ENCODE measurements at places on chromosomes 16 and 17. TPM values are rescaled to one million over a fixed set of nuclear protein-coding genes. Genes with fewer than 3 reads are reported as not detected.

Gene LRRC75A
- not detected for total RNA-seq

Gene CEP95
- total RNA-seq: 101 TPM

Gene CCL16
- total RNA-seq: not detected

Gene GP1BA
- total RNA-seq: not detected

Gene TP53TG3F
- total RNA-seq: not detected

Gene SEPTIN12
- not detected for total RNA-seq

Gene BAHCC1
- 5.5 TPM for total RNA-seq

Gene CD300LB
- not detected for total RNA-seq

Gene ZP2
- total RNA-seq: not detected

Gene OR2C1
- total RNA-seq: not detected

Gene ITGAX
- not detected for total RNA-seq

Gene BMERB1
- total RNA-seq: not detected

Gene FBXL16
- total RNA-seq: 0.42 TPM

Gene KRTAP4-8
- total RNA-seq: not detected

Gene SOCS3
- not detected for total RNA-seq

Gene TPSG1
- not detected for total RNA-seq

Gene FMNL1
- total RNA-seq: 133 TPM

Gene ARL5C
- 0.68 TPM for total RNA-seq

Gene CBFA2T3
- total RNA-seq: 48.0 TPM

Gene WNT3
- 5.1 TPM for total RNA-seq

Gene C16orf46
- 1.2 TPM for total RNA-seq

Gene SLC2A4
- total RNA-seq: 0.61 TPM

Gene LYRM1
- 24.0 TPM for total RNA-seq

Gene RNF43
- total RNA-seq: 0.50 TPM

Gene CTRB2
- total RNA-seq: not detected

Gene KRT33B
- total RNA-seq: not detected

Gene PDE6G
- not detected for total RNA-seq

Gene CRYM
- 0.23 TPM for total RNA-seq

Gene REXO5
- 38.9 TPM for total RNA-seq

Gene CTF1
- total RNA-seq: 0.68 TPM

Gene MYH11
- total RNA-seq: 33.8 TPM

Gene TNFRSF13B
- 5.7 TPM for total RNA-seq

Gene TBC1D26
- 0.35 TPM for total RNA-seq

Gene PYY
- not detected for total RNA-seq

Gene HNF1B
- not detected for total RNA-seq

Gene CCDC154
- 2.5 TPM for total RNA-seq

Gene GAS2L2
- 0.21 TPM for total RNA-seq

Gene TMEM106A
- 19.1 TPM for total RNA-seq

Gene TEKT5
- 1.00 TPM for total RNA-seq

Gene HOXB4
- total RNA-seq: 8.9 TPM

Gene PPY
- not detected for total RNA-seq

Gene CCL8
- total RNA-seq: not detected

Gene CCL5
- total RNA-seq: 0.88 TPM

Gene C1QL1
- not detected for total RNA-seq

Gene CA4
- not detected for total RNA-seq

Gene KRTAP2-2
- total RNA-seq: not detected

Gene CCL4
- not detected for total RNA-seq

Gene RNU2-1
- 7,340 TPM for total RNA-seq

Gene ASGR2
- not detected for total RNA-seq

Gene PSMC3IP
- 33.3 TPM for total RNA-seq

Gene OMG
- 1.4 TPM for total RNA-seq

Gene BLMH
- total RNA-seq: 65.7 TPM

Gene TAC4
- total RNA-seq: not detected

Measured in OCI-LY7 (cell line).